ENCODE measurements at places on chromosomes 3 and 15. TPM values are rescaled to one million over a fixed set of nuclear protein-coding genes. Genes with fewer than 3 reads are reported as not detected.

DNA sequence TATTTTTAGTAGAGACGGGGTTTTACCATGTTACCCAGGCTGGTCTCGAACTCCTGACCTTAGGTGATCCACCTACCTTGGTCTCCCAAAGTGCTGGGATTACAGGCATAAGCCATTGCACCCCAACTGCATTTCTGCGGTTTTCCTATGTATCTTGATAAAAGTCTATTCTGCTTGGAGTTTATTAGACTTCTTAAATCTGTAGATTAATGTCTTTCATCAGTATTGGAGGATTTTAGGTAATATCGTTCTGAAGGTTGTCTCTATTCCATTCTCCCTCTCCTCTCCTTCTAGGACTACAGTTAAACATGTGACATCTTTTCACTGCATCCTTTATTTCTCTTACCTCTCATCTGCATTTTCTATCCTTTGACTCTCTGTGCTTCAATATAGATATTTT, 46.3 kb upstream of the GCNT3 start:
- no peak overlapping the region for H3K4me3 ChIP-seq
- DNase-seq = no peak
- no peaks in the 10 kb centered on the region for H3K27me3 ChIP-seq
- peaks cover 30% of the 10 kb centered on the region for H3K4me1 ChIP-seq

DNA sequence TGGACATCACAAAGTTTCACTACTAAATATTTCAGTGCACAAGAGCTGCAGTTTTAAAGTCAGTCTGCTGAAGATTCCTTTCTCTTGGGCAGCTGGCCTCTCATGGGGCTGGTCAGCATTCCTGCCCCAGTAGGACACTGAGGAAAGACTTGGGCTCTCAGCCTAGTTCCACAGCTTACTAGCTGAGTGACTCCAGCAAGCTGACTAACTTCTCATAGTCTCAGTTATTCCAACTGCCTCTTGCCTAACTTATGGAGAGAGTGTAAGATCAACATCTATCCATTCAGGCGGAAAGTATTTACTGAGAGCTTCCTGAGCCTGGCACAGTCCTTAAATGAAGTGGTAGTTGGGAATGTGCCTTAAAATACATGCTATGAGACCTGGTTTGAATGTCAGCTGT, 27.0 kb downstream of the TM4SF4 start:
- no peaks in the 10 kb centered on the region for H3K36me3 ChIP-seq
- no peak overlapping the region for H3K4me3 ChIP-seq
- no peak overlapping the region for H3K27ac ChIP-seq
- H3K4me1 ChIP-seq = no peaks in the 10 kb centered on the region
- DNase-seq = no peak
- H3K27me3 ChIP-seq = no peaks in the 10 kb centered on the region

The ZNF662 gene
- 11.2 TPM for total RNA-seq

The OPA1 gene
- total RNA-seq = 117 TPM
